ENCODE measurements at places on chromosomes 1 and 21.

DNA sequence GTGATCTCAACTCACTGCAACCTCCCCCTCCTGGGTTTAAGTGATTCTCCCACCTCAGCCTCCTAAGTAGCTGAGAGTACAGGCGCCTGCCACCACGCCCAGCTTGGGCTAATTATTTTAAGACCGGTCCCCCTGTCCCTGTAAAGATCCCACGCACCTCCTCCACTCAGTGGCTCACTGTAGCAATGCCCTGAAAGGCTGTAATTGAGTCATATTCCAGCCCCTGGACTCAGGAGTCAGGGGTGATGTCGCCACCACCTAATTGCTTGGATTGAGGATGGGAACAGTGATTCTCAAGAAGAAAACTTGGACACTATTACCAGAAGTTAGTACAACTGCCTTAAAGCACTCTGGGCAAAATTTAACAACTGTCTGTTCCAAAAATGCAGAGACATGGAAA lies 3.1 kb upstream of the EDARADD start:
- DNase-seq: no peak

DNA sequence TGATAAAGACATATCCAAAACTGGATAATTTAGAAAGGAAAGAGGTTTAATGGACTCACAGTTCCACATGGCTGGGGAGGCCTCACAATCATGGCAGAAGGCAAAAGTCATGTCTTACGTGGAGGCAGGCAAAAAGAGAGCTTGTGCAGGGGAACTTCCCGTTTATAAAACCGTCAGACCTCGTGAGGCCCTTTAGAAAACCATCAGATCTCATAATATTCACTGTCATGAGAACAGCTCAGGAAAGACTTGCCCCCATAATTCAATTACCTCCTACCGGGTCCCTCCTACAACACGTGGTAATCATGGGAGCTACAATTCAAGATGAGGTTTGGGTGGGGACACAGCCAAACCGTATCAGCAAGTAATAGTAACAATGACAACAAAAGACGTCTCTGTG lies 88.2 kb upstream of the SLC25A33 start:
- DNase-seq: no peak

- no peak for DNase-seq
These were observed 7.9 kb downstream of the CD53 start for GRCh38 chr1:110880708-110881374.

GRCh38 chr1:65480684-65481405 lies 60.4 kb downstream of the LEPR start:
- no peak for DNase-seq

DNA sequence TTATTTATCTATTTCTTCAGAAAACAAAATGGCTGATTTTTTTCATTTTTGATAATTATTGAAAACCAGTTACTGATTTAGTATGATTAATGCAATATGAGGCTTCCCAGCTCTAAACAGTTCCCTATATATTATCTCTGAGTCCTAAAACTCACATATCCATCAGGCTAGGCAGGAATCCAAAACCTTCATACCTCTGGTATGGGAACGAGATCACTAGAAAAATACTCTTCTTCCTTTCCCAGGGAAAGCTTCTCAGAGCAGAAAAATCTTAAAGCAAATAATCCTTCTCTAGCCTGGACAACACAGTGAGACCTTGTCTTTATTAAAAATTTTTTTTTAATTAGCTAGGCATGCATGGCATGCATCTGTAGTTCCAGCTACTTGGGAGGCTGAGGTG lies 42.5 kb downstream of the KDM5B start:
- no peak for DNase-seq

- no peak for DNase-seq
These were observed 131.3 kb downstream of the SLC30A10 start for GRCh38 chr1:219797009-219797408.

DNA sequence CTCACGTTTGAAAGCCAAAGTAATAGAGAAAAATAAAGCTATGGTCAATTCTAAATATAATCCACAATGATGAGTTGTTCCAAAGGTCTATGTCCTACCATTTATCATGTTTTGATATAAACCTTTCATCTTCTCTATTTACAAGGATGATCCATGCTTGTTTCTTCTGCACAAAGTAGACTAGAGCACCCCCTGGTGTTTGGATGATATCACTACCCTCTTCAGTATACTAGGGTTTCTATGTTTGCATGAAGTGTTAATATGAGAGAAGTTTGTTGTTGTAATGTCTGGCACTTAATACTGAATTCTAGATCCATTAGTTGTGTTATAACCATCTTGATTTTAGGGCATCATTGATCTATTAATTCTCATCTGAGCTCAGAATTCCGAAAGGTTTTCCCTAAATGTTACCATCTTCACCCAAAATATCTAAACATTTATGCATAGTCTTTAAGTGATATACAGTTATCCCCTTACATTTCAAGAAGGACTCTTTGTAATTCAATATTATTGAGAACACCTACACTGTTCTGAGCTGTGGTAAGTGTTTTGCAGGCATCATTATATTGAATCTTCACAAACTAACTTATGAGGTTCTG lies 21.1 kb downstream of the CLDN8 start:
- no peak for DNase-seq

GRCh38 chr1:42431514-42431913 lies 24.3 kb downstream of the ZMYND12 start:
- no peak for DNase-seq

DNA sequence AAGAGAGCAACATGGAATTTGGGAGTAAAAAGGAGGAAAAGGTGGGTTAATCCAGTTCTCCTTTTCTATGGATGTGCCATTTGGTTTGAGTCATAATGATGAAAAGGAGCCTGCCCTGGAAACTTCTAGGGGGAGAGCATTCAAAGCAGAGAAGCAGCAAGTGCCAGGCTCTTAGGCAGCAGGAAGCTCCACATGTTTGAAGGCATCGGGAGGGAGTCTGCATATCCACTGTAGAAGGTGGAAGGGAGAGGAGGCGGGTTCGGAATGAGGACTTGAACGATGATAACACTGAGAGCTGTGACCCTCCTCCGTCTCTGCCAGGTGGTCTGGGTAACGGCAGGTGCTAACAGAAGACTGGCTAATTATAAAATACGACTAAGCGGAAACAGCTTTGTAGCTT lies 128.2 kb downstream of the RYR2 start:
- no peak for DNase-seq

DNA sequence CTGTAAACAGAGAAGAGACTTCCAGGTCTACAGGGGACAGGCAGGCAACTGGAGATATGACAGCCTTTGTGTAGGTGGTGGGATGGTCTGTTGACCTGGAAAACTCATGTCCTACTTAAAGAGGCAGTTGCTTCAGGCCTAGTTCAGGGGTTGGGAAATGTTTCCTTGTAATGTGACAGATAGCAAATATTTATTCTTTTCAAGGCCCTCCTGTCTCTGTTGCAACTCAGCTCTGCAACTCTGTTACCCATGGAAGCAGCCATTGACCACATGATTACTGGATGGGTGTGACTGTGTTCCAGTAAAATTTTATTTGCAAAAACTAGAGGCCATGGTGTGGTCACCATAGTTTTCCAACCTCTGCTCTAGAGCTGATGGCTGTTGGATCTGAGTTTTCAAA lies 341.9 kb downstream of the PTBP2 start:
- DNase-seq: no peak

- DNase-seq: no peak
These were observed 749 bp downstream of the SDCCAG8 start for GRCh38 chr1:243256590-243256989.

GRCh38 chr21:26443867-26444266 lies 129.2 kb downstream of the CYYR1 start:
- DNase-seq: no peak

DNA sequence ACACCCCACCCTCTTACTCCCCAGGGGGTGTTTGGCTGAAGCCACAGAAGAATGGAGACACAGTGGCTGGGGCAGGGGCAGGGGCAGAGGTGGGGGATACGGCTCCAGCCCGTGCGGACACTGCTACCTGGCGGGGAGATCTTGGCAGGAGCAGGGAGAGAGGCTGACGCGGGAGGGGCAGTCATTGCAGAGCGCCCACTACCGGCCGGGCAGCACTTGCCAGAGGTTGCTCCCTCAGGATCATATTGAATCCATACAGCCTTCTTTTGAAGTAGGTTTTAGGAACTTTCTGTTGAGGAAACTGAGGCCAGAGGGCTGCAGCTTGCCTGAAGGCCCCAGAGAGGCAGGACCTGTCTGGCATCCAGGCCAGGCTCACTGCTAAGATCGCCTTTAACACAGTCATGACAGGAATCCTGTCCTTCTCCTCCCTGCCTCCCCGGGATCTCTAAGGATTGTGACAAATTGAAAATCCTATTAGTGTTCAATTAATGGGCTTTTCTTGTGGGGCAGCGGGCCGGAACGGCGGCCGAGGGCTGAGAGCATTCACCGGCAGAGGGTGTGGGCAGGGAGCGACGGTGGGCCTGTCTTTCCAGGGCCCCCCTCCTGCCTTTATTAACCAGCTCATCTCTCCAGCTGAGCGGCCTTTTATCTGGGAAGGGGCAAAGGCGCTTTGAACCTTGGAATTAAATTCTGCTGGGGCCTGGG lies 65.5 kb upstream of the WNT4 start:
- no peak for DNase-seq

DNA sequence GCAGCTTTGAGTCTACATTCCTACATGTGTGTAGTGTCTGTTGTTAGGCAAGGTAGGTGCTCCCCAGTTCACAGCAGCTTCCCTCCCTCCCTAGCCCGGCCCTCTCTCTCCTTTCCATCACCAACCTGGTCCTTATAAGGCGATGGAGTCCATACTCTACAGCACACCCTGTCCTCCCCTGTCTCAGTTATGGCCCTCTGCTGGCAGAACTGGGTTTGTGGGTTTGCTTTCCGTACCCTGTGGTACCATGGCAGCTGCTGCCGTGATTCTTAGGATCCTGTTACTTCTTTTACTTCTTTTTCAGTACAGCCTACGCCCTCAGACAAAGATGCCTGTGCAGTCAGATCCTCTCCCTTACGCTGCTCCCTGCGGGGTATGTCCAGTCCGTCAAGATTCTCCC lies 31.7 kb downstream of the AK5 start:
- no peak for DNase-seq

DNA sequence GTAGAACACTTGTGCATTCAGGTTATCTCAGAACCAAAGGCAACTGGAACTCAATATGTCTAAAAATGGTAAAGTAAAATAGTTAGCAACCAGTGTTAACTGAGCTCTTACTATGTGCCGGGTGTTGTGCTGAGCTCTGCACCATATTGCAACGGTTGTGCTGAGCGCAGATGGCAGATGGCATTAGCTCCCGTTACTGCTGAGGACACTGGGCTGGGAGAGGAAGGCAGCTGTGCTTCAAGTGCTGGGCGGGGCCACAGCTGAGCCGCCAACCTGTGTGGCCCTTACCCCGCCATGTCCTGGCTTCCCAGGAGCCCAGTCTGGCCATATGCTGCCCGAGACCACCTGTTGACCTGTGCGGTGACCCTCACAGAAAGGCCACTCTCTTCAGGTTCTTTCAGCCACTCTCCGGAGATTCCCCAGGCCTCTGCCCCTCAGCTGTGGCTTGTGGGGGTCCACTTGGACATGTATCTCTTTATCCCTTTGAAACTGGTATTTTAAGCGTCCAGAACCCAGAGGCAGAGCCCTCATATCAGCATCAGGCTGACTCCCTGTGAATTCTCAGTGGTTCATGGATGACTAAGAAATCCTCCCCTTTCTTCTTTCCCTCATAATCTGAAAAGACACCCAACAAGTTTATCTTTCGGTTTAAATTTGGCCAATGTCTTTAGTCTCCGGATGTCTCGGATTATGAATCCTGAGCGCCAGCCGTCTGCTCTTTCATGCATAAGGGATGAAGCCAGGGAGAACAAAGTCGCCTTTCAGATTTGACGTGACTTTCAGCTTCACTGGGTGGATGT lies 26.4 kb downstream of the LDLRAP1 start:
- no peak for DNase-seq

- no peak for DNase-seq
These were observed 143.7 kb downstream of the PCNX2 start for GRCh38 chr1:233151861-233152260.

DNA sequence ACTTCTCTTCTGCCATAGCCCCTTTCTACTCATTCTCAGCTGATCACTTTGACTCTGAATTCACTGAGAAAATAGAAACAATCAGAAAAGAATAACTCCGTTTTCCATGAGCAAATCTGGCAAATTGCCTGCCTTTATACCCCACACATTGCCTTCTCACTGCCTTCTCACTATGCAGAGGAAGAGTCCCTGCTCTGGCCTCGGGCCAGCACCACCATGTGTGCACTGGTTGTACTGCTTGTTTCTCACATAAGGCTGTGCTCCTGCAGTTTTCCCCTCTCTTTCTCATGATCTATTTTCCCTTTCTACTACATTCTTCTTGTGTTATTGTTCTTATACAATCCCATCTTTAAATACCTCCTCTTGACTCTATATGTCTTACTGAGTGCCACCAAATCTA lies 2.3 kb upstream of the HMGCS2 start:
- no peak for DNase-seq

GRCh38 chr1:24936684-24937083 lies 6.6 kb upstream of the RUNX3 start:
- DNase-seq: no peak

- DNase-seq: no peak
These were observed 38.2 kb downstream of the PAX7 start for GRCh38 chr1:18668750-18669404.

- DNase-seq: no peak
These were observed 133.9 kb upstream of the SGIP1 start for GRCh38 chr1:66399888-66400529.

DNA sequence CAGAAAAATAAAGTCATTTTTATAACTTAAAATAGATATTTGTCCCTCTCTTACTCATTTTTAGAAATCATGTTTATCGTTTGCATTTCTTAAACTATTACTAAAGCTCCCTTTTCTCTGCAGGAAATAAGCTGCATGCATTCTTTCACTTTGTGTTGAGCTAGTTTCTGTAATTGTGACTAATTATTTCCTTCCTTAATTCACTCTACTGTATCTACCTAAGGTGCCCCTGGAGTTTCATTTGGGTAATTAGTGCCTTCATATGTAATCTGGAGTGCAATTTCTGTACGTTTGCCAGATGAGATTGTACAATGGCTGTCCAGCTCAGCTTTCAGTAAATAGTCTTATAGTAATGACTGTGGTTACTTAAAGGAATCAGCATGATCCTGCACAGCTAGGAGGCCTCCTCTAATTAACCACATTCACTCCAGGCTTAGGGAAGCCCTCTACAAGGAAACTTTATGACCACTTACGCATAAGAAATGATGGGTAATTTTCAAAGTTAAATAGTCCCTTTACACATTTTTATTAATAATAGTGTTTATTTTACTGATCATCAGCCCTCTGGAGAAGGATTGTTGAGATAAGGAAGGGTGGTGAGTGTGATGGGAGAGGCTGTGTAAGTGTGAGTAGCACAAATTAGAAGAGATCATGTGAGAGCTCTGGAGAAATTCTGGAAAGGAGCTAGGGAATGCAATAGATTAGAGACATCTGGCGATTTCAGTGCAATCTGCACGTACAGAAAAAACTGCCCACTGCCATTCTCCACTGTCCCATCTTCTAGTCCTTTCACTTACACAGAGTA lies 86.8 kb downstream of the LRRC8C start:
- peak; percentile 49 for DNase-seq

GRCh38 chr1:153771841-153772593 lies 3.2 kb upstream of the SLC27A3 start:
- DNase-seq: no peak

GRCh38 chr1:28744184-28744583 lies 7.4 kb downstream of the YTHDF2 start:
- no peak for DNase-seq

- no peak for DNase-seq
These were observed 243.1 kb downstream of the CACNA1E start for GRCh38 chr1:181726320-181727012.
